ENCODE measurements at places on chromosomes 7 and 10. TPM values are rescaled to one million over a fixed set of nuclear protein-coding genes. Genes with fewer than 3 reads are reported as not detected.
A peak's percentile ranks its signal among the peaks of the same experiment; 100 is the strongest.

DNA sequence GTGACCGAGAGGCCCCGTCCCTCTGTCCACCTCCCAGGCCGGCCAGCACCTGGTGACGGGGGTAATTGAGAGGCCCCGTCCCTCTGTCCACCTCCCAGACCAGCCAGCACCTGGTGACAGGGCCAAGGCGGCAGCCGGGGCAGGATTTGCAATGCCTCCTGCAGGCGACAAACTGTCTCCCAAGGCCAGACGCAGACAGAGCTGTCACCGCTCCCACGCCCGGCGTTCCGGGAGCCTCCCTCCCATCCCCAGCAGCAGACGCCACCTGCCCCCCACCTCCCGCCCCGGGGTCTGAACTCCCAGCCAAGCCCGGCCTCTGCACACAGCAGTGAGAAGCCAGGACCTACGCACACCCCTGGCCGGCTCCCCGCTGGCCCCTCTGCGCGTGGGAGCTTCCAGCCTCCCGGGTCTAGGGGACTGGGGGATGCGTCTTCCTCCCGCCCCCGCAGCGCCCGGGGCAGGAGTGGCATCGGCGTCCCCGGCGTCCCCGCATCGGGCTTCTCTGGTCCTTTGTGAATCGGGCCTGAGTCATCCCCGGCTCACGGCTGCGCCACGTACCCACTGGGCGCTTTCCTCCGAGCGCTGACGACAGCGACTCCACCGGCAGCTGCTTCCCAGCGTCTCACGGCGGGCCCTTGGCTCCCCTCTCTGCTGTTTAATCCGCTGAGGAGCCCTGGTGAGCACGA lies 95.1 kb upstream of the DIP2C start:
- H3K4me3 ChIP-seq, result no peak overlapping the region
- no peak for DNase-seq
- no peak overlapping the region for H3K27ac ChIP-seq
- peaks cover 4% of the 10 kb centered on the region for H3K27me3 ChIP-seq
- H3K4me1 ChIP-seq, result no peaks in the 10 kb centered on the region

- H3K4me3 ChIP-seq, result no peak overlapping the region
- peaks cover 7% of the 10 kb centered on the region for H3K36me3 ChIP-seq
- no peak for DNase-seq
Observed at GRCh38 chr10:101848894-101849351, 5.3 kb upstream of the KCNIP2 start.

GRCh38 chr7:148698007-148698396 lies 701 bp upstream of the CUL1 start:
- peak overlapping the region; percentile 95 for H3K27ac ChIP-seq
- peaks cover 17% of the 10 kb centered on the region for H3K36me3 ChIP-seq
- H3K4me1 ChIP-seq, result peaks cover 54% of the 10 kb centered on the region
- DNase-seq, result no peak
- peak overlapping the region; percentile 86 for H3K4me3 ChIP-seq
- H3K27me3 ChIP-seq, result no peaks in the 10 kb centered on the region

DNA sequence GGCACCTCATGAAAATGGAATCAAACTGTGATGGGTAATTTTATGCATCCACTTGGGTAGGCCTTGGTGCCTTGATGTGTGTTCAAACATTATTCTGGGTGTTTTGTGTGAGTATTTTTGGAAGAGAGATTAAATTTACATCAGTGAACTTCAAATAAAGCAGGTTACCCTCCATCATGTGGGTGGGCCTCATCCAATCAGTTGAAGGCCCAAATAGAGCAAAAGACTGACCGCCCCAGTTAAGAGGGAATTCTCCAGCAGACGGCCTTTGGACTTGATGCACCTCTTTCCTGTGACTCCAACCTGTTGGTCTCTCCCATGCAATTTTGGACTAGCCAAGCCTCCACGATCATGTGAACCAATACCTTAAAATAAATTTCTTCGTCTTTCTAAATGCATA lies 97.7 kb upstream of the DPP6 start:
- no peak for DNase-seq
- no peak overlapping the region for H3K27ac ChIP-seq
- H3K4me1 ChIP-seq, result no peaks in the 10 kb centered on the region
- H3K27me3 ChIP-seq, result no peaks in the 10 kb centered on the region
- no peak overlapping the region for H3K4me3 ChIP-seq

DNA sequence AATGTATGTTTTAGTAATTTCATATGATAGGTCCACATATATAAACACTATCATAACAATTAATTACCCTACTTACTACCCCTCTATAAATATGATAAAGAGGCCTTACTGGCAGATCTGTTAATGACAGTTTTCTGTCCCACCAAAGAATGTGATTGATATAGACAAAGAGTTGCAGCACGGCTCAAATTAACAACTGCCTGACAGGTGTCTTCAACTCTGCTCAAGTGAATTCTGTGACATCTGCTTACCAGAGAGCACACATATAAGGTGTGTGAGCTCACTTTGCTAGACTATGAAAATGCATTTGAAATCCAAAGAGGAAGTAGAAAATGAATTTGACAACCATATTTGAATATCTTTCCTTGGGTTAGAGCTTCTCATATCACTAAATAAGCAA lies 36.6 kb downstream of the CACNA2D1 start:
- H3K27me3 ChIP-seq, result no peaks in the 10 kb centered on the region
- H3K4me1 ChIP-seq, result no peaks in the 10 kb centered on the region
- DNase-seq, result no peak
- no peak overlapping the region for H3K4me3 ChIP-seq
- no peak overlapping the region for H3K27ac ChIP-seq

DNA sequence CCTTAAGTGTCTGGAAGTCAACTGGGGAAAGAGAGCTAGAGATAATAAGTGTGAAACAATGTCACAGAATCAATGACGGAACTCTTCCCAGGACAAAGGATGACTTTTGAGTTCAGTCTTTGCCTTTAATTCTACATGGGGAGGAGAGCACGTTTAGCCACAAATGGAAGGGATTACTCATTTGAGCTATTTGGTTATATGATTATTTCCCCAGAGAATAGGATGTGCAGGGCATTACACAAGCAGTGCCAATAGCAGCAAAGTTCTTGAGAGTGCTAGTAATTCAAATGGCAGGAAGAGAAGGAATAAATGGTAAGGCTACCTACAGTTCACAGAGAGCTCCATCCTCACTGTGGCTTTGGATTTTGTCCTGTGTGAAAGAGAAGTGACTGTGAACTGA lies 6.0 kb downstream of the EGFR start:
- no peak for DNase-seq
- H3K27me3 ChIP-seq, result peaks cover 29% of the 10 kb centered on the region
- no peak overlapping the region for H3K27ac ChIP-seq
- peaks cover 1% of the 10 kb centered on the region for H3K4me1 ChIP-seq

GRCh38 chr10:30095631-30096422 lies 36.4 kb upstream of the JCAD start:
- no peak overlapping the region for H3K27ac ChIP-seq
- H3K27me3 ChIP-seq, result peaks cover 40% of the 10 kb centered on the region
- H3K36me3 ChIP-seq, result no peaks in the 10 kb centered on the region
- no peak for DNase-seq

DNA sequence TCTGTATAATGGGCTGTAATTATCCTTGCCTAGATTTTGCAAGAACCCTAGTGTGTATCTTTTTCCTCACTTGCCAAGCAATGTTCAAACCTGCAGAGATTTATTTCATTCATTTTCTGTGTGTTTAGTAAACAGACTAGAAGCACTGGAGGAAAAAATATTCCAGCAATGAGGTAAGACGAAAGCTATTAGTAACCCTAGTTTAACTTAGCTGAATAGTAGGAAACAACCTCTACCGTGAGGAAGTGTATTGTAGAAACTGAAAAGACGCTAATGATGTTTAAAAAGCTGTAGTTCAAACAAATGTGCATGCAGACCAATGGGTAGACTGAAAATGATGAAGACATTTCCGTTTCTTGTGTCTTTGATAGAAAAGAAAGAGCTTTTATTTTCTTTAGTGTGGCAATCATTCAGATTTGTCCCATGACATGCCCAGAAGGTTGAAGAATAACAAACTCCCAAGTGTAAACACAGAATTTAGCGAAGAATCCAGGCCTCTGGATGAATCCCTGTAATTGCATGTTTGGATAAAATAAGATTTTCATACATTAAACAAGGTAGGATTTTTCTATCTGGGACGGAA lies 20.7 kb downstream of the CAV1 start:
- H3K4me1 ChIP-seq, result no peaks in the 10 kb centered on the region
- no peak overlapping the region for H3K4me3 ChIP-seq
- no peaks in the 10 kb centered on the region for H3K36me3 ChIP-seq
- H3K27ac ChIP-seq, result no peak overlapping the region

GRCh38 chr10:76106611-76107010 lies 675.2 kb downstream of the LRMDA start:
- no peak overlapping the region for H3K4me3 ChIP-seq
- H3K27ac ChIP-seq, result no peak overlapping the region
- H3K36me3 ChIP-seq, result no peaks in the 10 kb centered on the region
- DNase-seq, result no peak
- no peaks in the 10 kb centered on the region for H3K27me3 ChIP-seq
- no peaks in the 10 kb centered on the region for H3K4me1 ChIP-seq

DNA sequence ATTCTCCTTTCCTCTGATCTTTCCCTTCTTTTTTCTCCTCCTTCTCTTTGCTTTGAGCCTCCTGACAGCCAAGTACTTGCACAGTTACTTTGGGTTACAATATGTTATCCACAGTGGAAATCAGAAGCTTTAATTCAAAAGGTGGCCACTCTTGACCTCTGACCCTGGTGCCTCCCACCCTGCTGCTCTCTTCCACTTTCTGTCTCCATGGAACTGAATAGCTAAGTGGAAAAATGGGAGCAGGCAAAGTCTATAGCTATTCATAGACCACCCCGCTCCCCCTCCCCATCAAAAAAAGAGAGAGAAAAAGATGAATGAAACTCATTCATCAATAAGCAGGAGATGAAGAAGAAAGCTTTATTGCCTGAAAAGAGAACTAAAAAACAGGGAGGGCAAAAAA lies 39.4 kb downstream of the PTN start:
- DNase-seq, result no peak
- H3K27ac ChIP-seq, result no peak overlapping the region
- H3K36me3 ChIP-seq, result no peaks in the 10 kb centered on the region
- no peaks in the 10 kb centered on the region for H3K27me3 ChIP-seq
- no peak overlapping the region for H3K4me3 ChIP-seq
- no peaks in the 10 kb centered on the region for H3K4me1 ChIP-seq

DNA sequence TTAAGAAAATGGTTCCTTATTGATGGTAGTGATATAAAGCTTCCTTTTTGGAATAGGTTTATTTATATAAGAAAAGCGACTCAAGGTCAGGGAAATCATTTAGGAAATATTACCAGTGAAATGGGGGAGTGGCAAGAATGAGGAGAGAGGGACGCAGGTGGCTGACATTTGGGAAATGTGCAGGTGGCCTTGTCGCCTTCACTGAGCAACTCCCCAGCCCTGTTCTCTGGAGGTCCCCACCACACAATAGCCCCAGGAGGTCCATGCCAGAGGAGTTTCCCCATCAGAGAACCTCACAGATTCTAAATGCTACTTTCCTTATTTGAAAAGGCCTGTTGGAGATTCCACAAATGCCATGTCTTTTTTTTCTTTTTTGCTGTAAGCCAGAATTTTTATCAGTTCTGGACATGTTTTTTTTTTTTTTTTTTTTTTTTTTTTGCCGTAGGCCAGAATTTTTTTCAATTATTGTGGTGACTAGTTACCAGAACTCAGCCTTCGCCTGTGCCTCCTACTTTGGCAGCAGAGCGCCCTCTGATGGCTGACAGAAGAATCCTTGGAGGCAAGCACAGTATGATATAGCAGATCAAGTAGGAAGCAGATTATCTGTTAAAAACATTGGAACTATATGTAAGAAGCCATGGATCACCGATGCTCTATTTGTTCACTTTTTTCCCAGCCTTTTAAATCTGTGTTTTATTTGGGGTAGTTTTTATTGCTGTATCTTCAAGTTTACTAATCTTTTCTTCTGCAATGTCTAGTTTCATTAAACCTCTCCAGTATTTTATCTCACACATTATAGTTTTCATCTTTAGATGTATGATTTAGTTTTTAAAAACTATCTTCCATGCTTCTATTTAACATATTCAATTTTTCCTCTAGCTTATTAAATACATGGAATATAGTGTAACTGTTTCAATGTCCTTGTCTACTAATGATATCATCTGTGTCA lies 18.6 kb downstream of the OPALIN start:
- H3K4me3 ChIP-seq, result no peak overlapping the region
- H3K27ac ChIP-seq, result no peak overlapping the region
- peaks cover 7% of the 10 kb centered on the region for H3K4me1 ChIP-seq
- peak; percentile 26 for DNase-seq

DNA sequence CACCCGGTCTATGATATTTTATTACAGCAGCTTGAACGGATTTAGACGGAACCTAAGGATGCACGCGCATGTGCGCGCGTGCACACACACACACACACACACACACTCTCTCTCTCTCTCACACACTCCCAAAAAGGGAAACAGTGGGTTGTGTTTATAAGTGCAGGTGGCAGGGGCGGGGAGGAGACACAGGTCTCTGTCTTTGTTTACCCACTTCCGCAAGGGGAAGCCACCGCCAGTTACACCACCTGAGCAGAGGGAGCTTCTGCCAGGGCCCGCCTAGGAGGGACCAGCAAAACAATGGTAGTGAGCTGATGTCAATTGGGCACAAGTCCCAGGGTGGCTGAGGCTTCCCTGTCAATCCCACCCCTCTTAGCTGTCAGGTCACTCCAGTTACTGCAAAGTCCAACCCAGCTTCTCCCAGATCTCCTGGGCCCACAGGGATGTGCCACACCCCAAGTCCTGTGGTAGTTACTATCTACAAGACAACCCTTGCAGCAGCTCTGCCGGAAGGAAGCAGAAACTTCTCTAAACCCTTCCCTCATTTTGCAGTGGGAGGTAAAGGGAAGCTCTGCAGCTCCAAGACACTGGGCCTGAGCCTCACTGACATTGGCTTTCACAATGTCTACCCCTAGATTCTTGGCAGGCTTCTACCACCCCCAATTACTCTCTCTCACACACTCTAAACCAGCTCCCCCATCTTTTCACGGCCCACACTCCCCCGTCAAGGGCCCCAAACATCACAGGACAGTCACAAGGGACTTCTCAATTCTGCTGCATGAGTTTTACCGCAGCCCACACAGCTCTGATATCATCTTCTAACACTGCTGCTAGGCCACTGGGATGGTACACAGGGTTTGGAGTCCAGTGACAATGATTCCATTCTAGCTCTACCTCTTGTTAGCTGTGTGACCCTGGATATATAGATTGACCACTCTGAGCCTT lies 17.6 kb downstream of the ANXA11 start:
- H3K4me1 ChIP-seq, result peaks cover 71% of the 10 kb centered on the region
- H3K27me3 ChIP-seq, result no peaks in the 10 kb centered on the region
- peak; percentile 81 for DNase-seq
- H3K4me3 ChIP-seq, result peak overlapping the region; percentile 70
- peaks cover 36% of the 10 kb centered on the region for H3K36me3 ChIP-seq

UNC5B gene
- not detected for total RNA-seq

AS3MT gene
- 0.50 TPM for total RNA-seq

PTPN20 gene
- total RNA-seq, result 2.5 TPM

MNX1 gene
- not detected for total RNA-seq

C10orf95 gene
- 0.32 TPM for total RNA-seq

TRPV5 gene
- total RNA-seq, result not detected

HDAC9 gene
- 0.48 TPM for total RNA-seq

CAV2 gene
- not detected for total RNA-seq

All from activated T-helper 2 cell treated with anti-CD3 and anti-CD28 coated beads, Interferon-gamma antibody, Interleukin-2, Interleukin-4, amounts not matched to agents 10 μg/mL and 5 μg/mL and 100 μg/mL, durations not matched to agents 14 hours and 24 hours and 36 hours (primary cell).